Stimulated activated CD4-positive, alpha-beta T cell treated with anti-CD3 and anti-CD28 coated beads, Interleukin-15, amount 100 ng/mL, for 1 hour (primary cell): ENCODE measurements at places on chromosomes 5 and 9.

DNA sequence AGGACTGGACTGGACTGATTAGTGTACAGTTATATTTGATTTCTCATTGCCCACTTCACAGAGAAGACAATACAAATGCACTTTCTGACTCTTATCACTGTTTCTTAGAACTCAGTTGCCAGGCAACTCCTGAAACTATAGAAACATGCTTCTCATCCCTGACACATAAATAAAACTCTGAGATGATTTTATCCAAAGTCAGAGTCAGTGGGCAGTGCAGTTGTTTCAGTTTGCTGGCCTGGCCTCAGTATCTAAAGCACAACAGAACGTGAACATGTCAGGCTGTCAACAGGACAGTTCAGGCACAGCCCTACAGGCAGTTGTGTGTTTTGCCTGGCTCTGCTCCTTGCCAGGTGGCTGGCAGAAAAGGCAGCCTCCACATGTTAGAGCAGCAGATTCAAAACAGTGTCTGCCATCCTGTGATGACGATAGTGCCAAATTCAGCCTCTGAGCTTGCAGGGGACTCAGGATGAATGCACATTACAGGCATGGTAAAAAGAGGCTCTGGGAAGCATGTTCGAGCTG is 65.1 kb upstream of the CCDC152 start:
- DNase-seq: no peak

- DNase-seq: no peak
Observed at GRCh38 chr9:92190536-92190790, 75.2 kb upstream of the SPTLC1 start.

- DNase-seq: no peak
Observed at GRCh38 chr5:117800261-117800660, 1188.1 kb downstream of the DTWD2 start.

- DNase-seq: no peak
Observed at GRCh38 chr5:55211184-55211874, 15.8 kb downstream of the MCIDAS start.

DNA sequence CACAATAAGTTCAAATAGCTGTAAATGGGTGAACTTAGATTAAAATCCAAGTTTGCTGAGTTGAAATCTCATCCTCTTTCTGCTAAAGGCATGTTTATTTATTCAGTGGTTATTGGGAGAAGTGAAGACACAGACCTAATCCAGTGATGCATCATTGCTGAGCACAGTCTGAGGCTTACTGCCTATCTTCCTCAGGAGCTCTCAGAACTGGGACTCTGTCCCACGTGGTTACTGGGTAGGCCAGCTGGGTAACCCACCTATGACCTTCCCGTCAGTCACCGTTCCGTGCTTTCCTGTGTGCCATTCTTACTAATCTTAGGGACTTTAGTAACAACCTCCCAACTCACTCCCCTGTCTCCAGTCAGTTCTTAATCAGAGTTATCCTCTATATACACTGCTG is 226.8 kb upstream of the ATP10B start:
- no peak for DNase-seq

DNA sequence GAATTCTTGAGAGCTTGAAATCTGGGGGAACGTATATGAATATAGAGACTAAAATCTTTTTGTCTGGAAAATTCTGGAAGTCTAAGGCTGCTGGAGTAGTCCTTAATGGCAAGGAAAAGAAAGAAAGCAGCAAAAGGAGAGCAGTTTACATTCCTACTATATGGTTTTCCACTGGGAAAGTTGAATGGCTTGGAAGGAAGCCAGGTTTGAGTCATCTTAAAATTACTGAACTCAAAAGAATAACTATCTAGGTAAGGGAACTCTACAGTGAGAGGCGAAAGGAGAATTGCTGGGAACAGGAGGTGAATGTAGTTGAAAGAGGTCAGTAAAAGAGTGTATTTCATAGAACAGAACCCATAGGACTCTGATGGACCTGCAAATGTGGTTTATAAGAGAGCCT is 258.1 kb upstream of the EDIL3 start:
- DNase-seq: no peak

DNA sequence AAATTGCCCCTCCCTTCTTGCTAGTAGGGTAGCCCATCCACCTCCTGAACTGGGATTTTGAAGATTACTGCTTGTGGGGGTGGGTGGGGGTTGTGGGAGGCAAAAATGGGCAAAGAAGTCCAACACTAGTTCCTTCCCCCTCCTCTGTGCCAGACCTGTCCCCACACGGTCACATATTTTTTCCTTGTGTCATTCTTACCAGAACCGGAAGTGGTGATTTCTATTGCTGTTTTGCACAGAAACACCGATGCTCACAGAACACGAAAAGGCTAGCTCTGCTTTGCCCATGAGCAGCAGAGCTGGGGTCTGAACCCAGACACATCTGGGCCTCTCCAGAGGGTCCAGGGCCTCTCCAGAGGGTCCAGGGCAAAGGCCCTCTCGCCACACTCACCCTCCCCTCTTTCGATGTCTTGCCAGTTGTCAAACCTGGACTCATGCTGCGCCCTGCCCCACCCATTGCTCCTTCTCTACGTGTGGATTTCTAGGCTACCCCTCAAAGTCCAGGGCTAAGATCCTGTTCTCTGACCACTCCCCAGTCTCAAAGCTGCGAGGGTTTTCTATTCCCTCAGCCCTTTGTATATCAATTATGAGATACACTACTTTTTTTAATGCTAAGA is 264.4 kb upstream of the MSX2 start:
- DNase-seq: no peak

DNA sequence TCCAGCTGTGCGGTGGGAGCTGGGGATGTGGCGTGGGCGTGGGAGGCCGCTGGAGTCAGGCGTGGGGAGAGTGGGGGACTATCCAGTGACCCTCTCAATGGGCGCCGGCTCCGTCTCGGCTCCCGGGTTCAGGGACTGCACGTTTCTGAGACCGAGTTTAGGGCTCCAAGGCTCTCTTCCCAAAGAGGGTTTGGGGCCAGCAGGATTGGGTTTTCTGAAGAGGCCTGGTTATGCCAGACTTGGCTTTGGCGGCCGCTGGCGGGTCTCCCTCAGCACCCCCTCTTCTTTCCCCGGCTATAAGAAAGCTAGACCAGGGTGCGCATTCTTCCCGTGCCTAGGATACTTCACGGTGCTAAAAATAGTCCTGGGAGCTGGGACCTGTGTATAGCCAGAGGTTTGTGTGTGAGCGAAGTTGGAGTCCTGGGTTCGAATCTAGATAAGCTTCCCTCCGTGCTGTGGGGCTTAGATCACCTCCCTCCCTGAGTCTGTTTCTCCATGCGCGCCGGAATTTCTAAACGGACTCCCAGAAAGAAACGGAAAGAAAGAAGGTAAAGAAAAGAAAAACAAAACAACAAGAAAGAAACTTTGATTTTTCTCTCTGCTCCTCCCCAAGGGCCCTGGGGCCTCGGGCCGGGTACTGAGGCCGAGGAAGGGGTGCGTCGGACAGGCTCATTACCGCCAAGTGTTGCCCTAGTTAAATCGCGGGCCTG is 5.0 kb downstream of the HAND1 start:
- no peak for DNase-seq

DNA sequence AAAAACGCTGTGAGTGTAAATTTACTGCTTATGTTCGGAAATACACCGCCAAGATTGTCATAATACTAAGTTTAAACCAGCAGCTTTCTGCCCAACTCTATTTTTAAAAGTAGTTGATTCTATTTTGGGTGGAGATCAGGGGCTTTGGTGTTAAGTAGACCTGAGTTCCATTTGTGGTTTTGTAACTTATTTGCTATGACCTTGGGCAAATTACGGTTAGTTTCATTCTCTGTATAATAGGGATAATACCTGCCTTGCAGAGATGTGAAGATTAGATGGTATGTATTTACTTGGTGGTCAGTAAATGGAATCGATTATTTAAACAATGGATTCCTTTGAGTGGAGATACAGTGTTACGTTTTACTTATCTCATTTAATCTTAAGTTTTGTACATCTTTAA is 1.6 kb downstream of the RAD23B start:
- no peak for DNase-seq

GRCh38 chr5:56735849-56736641 is 79.3 kb upstream of the MAP3K1 start:
- DNase-seq: no peak

DNA sequence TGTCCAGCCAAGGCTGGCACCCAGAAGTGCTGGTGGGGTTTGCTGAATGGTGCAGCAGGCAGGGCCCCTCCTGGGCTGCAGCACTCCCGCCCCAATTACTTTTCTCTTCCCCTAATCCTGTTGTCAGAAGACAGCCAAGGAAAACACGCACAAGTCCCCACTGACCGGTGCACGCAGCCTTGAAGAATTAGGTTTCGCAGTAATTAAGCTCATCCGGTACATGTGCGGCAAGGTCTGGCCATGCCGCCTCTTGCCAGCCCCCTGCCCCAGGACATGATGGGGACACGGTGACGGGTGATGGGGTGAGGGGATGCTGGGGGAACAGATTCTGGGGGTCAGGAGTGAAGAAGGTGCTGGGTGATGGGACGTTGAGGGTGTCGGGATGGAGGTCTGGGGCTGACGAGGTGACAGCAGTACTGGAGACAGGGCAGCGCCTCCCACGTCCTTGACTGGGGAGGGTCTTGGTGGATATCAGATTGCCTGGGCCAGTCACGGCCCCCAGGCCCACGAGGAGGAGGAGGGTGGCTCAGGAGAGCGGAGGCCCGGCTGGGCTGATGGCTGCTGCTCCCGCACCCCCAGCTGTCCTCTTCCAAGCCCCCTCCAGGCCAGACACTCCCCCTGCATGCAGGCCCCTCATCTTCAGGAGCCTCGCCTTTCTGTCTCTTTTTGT is 34.9 kb downstream of the BARX1 start:
- DNase-seq: no peak

DNA sequence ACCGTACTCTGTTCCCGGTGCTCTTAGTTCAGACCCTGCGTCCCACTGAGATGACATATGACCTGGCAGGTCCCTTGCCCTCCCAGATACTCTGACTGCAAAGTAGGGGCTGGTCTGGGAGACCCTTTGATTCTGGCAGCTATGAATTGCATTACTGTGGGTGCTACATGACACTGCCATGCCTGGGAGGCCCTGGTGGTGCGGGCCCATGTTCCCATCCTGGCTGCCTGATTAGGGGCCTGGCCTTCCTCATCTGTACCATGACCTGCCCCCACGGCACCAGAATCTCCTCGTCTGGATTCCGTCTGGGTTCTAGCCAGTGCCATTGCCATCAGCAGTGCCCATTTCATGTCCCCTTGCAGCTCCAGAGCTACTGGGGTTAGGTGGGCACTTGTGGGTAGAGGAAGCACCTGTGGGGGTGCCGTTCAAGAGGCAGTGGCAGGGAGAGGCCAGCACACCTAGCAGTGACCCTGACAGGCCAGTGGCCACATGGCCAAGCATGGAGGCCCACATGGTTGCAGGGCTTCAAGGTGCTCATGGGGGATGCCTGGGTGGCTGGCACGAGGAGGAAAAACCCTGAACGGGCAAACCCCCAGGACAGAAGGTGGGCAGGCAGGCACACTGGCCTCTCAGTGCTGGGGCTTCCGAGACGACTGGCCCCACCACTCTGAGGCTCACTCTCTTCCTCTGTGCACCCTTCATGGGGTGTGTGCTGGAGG is 69.7 kb downstream of the PHF2 start:
- no peak for DNase-seq

DNA sequence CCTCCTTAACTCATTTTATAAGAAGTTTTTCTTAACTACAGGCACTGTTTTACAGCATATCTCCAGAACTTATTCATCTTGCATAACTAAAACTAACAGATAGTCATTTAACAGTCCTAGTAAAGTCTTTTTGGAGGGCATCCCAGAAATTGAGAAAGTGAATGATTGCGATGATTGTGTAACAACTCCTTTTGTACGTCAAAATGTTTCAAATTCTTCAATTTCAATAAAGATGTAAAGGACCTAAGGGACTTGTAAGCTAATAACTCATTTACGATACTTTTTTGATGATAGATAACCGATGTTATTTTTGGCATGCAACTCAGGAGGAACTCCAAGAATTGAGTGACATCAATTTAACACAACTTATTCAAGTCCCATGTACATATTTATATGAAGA is 42.7 kb downstream of the SVEP1 start:
- DNase-seq: no peak

GRCh38 chr5:3310541-3311261 is 284.9 kb upstream of the IRX1 start:
- DNase-seq: no peak

DNA sequence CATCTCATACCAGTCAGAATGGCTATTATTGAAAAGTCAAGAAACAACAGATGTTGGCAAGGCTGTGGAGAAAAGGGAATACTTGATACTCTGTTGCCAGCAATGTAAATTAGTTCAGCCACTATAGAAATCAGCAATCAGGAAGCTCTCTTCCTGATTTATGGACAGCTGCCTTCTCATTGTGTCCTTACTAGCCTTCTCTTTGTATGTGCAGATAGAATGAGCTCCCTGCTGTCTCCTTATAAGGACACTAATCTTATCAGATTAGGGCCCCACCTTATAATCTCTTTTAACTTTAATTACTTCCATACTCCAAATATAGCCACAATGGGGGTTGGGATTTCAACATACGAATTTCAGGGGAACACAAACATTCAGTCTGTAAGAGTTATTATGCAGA is 38.0 kb downstream of the KCNV2 start:
- DNase-seq: no peak

DNA sequence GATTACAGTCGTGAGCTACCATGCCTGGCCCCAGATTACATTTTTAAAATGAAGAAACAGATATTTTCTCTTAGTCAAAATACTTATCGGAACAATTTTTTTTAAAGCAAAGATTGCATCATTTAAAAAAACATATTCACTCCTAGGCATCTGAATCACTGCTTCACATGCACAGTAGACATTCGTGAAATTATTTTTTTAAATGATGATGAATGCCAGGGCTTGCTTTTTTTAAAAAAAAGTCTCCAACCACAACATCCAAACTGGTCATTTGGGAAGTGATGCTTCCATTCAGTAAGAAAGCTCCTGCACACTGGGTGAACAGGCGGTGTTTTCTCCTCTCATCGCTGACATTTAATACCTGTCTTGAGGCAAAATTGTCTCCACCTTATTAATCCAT is 223.0 kb upstream of the DMRT1 start:
- no peak for DNase-seq

DNA sequence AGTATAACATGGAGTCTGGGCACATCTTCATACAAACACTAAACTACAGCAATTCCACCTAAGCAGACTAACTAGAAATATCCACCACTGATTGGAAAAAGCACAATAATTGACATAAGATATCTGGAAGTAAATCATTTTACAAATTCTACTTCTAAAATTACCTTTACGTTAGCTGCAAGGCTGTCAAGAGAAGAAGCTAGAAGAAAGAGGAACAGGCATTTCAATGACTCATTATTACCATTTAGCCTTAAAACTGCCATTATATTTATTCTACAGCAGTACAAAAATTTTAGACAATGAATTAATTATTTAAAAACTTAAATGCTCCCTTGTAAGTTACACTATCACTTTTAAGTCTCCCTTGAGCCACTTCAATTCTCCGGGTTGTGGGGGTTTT is 43.4 kb upstream of the PLPP6 start:
- DNase-seq: no peak

DNA sequence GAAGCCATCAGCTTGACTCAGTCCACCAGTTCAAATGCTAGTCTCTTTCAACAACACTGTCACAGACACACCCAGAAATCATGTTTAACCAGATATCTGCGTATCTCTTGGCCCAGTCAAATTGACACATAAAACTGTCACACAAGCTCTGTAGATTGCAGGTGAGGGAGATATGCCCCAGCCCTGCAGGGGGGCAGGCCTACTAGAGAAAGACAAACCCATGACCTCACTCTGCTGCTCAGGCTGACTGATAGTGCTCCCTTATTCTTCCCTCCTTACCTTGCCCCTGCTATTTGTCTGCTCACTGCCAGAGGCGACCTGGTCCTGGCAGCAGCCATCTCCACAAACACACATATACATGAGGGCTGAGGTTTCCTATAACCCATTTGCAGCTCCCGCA is 351.3 kb downstream of the DRD1 start:
- DNase-seq: no peak

- no peak for DNase-seq
Observed at GRCh38 chr9:92547356-92547755, 11.6 kb upstream of the ECM2 start.
